ENCODE measurements at places on chromosomes 13 and 19.

GRCh38 chr13:33825083-33825482, 7.1 kb downstream of the RFC3 start:
- no peak for DNase-seq

GRCh38 chr19:19026299-19026971, 6.9 kb downstream of the SUGP2 start:
- DNase-seq, result no peak

DNA sequence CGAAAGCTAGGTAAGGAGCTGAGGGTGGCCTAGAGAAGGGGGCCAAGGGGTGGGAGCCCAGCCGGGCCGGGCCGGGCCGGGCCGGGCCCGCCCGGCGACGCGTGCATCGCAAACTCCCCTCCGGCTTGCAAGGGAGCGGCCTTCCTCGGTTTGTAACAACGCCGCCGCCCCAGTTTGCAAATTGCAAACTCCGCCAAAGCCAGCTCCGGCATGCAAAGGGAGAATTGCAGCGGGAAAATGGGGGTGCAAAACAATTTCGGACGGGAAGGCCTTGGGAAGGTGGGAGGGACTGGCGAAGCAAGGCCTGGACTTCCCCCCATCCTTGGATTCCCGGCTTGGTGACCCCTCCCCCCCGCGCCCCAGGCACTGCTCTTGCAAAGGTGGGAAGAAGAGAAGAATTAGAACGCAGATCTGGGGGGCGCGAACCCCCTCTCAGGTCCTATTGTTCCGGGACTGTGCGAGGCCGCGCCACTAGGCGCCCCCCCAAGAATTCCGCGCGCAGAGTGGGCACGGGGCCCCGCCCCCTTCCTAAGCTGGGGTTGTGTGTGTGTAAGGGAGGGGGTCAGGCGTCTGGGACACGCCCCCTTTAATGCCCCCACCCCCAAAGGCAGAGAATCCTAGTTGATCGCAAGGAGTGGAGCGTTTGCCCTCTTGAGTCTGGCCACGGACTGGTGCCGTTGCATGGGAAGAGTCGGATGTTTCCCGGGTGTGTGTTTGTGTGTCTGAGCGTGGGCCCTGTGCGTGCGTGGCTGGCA, 926 bp downstream of the PRR12 start:
- DNase-seq, result no peak

DNA sequence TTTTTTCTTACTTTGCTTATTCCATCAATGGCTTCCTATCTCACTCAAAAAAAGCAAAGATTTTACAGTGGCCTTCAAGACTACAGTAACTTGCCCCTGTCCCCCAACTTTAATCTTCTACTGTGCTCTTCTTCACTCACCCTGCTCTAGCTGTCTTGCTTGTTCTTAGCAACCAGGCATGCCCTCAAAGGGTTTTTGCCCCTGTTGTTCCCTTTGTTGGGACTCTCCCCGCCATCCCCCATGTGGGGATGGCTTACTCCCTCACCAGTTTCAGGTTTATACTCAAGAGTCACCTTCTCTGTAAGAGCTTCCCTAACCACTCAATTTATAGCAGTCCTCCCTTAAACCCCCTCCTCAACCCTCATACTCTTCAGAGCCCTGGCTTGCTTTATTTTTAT, 5.4 kb downstream of the MTMR6 start:
- no peak for DNase-seq

DNA sequence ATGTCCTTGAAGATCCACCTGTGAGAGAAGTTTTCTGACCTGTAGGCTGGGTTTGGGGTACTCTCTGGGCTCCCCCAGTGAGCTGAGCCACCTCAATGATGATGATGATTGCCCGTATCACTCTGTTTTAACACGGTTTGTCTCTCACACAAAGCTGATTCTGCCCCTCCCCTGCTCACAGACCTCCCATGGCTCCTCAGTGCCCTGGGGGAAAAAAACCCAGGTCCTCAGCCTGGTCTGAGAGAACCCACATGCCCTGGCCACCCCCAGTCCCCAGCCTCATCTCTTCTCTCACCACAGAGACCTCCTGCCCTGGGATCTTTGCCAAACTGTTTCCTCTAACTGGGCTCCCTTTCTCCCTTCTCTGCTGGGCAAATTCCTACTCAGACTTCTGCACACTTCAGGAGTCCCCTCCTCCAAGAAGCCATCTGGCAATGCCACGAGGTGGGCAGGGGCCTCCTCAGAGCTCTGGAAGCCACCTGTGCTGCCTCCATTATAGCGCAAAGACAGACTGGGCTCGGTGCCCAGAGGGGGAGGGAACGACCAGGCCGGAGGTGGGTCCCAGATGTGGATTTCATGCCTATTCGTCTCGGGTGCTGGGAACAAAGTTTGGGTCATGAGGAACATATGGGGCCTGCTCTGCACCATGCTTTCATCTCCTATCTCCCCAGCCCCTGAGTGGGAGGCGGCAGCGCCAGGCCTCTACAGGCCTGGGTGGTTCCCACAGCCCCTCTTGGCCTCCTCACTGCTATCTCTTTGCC, 8.5 kb upstream of the CA11 start:
- no peak for DNase-seq

- no peak for DNase-seq
Observed at GRCh38 chr13:48624858-48625257, 28.9 kb upstream of the CYSLTR2 start.

DNA sequence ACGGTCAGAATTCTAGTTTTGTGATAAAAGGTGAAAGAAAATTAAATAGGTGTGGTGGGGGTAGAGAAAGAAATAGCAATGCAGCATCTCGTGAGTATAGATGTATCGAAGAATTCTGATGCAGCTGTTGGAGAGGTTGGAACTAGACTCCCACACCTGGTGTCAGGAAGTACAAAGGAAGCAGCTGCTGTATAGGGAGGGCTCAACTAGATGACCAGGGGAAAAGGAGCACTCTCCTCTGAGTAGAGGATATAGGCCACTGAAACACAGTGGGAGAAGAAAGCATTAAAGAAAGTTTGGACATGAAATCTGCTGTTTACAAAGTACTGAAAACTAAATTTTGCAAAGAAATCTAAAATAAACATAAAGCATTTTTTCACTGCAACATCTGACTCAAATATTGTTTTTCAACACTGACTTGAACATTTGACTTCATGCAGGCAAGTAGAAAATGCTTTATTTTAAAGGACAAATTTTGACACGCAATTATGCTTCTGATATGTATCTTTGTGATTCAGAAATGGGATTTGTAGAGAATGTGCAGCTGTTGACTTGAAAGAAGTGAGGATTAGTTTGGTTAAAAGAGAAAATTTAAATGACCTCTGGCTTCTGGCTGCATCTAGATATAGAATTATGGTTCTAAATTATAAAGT, 82.2 kb downstream of the MIPEP start:
- no peak for DNase-seq

DNA sequence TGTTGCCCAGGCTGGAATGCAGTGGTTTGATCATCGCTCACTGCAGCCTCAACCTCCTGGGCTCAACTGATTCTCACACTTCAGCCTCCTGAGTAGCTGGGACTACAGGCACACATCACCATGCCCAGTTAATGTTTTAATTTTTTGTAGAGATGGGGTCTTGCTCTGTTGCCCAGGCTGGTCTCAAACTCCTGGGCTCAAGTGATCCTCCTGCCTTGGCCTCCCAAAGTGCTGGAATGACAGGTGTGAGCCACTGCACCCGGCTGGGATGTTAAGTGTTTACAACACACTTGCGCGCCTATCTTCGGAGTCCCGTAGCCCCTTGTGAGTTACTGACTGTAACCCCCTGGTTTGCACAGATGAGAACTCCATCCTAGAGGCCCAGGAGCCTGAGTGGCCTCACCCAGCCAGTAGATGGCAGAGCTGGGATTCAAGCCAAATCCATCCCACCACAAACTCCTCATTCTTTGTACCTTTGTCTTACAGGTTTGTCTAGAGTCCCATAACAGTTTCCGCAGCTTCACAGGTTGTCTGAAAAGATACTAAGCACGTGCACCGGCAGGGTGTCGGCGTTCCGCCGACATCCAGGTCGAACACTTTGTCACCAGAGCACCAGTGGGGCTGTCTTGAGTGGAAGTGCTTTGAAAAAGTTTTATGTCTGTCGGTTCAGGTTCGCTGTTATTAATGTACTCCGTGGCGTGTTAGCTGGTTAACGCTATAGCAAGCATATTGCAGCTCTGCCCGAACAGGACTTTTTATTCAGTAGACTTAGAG, 14.7 kb downstream of the MAG start:
- no peak for DNase-seq

DNA sequence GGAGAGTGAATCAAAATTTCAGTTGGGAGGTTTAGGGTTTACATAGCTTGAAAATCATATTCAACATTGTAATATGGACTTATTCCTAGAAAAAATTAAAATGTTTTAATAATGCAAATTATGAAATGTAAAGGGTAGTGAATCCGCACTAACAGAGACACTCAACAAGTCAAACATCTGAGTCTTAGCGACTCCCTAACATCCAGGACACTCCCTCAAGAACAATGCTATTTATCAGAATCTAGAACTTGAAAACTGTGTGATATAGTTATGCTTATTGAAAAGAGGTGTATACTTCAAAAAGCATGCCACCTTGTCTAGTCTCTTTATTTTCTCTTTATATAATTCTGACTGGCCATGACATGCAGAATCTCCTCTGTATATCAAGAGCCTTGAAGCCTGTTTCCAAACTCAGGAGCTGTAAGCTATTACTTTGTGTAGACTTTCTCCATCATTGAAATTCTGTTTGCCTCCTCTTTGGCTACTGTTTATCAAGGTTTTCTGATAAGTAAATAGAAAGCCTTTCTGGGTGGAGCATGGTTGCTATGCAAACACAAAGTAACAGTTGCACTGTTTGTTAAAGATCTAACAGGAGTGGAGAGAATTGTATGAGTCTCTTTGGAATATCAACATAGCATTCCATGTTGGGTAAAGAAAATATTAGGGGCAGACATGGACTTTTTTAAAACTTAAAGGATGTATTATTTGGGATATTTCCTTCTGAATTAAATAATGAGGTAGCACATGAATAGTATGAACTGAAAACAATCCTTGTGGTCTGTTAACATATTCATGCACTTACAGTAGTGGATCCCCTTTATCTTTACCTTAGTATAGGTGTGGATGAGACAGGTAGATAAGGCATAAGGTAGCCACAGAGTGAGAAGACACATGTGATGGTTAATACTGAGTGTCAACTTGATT, 56.4 kb upstream of the MBNL2 start:
- no peak for DNase-seq

DNA sequence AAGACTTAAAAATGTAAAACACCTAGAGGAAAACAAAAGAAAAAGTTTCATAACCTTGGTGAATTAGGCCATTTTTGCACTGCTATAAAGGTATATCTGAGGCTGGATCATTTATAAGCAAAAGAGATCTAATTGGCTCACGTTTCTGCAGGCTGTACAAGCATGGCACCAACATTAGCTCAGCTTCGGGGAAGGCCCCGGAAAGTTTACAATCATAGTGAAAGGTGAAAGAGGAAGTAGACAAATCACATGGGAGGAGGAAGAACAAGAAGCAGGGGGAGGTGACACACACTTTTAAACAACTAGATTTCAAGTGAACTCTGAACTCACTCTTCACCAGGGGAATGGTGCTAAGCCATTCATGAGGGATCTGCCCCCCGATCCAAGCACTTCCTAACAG, 1358.5 kb upstream of the PCDH9 start:
- no peak for DNase-seq

DNA sequence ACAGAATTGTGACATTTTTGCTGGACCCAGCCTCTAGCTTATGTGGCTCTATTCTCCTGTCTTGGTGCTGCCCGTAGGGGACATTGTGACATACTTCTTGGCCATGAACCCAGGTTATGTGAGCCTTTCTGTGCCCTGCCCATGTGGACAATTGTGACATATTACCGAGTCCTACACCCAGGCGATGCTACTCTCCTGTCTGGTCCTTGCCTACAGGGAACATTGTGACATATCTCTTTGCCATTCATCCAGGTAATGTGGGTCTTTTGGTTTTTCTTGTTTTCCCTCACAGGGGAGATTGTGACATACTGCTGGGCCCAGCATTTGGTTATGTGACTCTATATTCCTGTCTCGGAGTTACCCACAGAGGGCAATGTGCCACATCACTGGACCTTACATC, 71.5 kb upstream of the ZNF43 start:
- DNase-seq, result no peak

GRCh38 chr19:11123114-11123513, 32.5 kb downstream of the SPC24 start:
- DNase-seq, result no peak

DNA sequence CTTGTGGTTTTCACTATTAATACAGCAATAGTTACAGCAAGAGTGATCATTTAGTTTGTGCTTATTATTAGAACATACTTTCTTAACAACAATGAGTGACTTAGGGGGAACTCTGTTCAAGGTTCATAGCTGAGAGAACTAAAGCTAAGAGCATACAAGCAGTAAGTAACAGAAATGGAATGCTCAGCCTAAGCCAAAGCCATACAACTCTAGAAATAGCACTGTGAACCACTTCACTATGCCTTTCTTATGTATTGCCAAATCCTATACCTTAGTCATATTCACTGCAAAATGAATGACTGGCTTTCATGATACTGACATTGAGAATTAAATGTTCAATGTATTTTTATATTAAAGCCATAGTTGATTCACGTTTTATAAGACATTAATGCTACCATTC, 599.7 kb upstream of the SLITRK1 start:
- no peak for DNase-seq

DNA sequence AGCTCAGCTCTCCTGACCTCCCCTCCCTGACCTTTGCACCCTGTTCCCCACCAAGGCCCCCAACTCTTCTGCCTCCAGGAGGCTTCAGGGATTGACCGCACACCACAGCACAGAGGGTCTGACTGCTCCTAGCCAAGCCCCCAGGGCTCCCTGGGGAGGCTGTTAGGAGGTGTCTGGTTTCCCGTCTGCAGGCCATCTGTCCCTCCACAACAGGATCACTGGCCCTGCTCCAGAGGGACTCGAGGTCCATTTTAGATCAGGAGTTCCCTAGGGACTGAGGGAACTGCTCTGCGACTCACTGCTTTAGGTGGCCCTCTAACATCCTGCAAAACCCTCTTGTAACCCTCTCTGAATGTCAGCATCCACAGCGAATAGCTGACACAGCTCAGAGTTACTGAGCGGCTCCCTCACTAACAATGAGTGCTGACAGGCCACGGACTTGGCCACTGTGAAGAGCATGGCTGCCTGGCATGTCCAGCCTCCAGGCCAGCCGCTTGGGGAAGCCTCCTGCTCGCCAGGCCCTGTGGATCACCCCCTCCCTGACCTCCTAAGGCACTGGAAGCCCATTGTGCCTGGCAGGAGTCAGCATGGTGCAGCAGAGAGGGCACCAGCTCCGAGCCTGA, 17.7 kb downstream of the GRIK5 start:
- no peak for DNase-seq

GRCh38 chr19:33689868-33690267, 68.1 kb downstream of the CHST8 start:
- no peak for DNase-seq

- DNase-seq, result peak; percentile 87
Observed at GRCh38 chr19:14369399-14370168, 11.7 kb upstream of the ADGRE5 start.

GRCh38 chr13:33832872-33833271, 14.9 kb downstream of the RFC3 start:
- no peak for DNase-seq

GRCh38 chr13:89627996-89628395, 1719.5 kb upstream of the MIR17HG start:
- DNase-seq, result no peak

GRCh38 chr13:66926200-66926850, 303.8 kb downstream of the PCDH9 start:
- no peak for DNase-seq

- DNase-seq, result no peak
Observed at GRCh38 chr19:16297575-16298178, 26.9 kb upstream of the KLF2 start.

GRCh38 chr13:40777166-40777808, 6.3 kb upstream of the MRPS31 start:
- peak; percentile 43 for DNase-seq

GRCh38 chr13:22286338-22286737, 615.5 kb downstream of the FGF9 start:
- DNase-seq, result no peak

GRCh38 chr13:101341464-101341863, 74.8 kb downstream of the NALCN start:
- DNase-seq, result no peak
